Choroid plexus epithelial cell (primary cell): ENCODE measurements at places on chromosomes 12 and 14.

DNA sequence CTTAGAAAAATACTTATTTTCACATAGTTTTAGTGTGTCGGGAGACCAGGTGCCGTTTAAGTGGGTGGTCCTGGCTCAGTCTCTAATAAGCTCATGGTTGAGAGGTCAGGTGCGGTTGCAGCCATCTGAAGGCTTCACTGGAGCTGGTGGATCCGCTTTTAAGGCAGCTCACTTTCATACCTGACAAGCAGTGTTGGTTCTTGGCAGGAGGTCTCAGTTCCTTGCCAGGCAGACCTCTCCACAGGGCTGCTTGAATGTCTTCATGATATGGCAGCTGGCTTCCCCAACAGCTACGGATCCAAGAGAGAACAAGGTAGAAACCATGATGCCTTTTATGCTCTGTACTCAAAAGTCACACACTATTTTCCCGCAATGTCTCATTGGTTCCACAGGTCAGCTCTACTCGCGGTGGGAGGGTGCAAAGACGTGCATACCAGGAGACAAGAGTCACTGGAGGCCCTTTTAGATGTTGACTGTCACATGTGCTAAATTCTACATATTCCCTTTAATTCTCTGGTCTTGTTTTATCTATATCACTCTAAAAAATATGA lies 8.0 kb upstream of the ZDHHC17 start:
- DNase-seq = no peak

GRCh38 chr14:105474483-105475268 lies at the start of gene CRIP2:
TSS of gene CRIP2 (plus strand) at chr14:105474821. CDS start at chr14:105474863, 42 bp downstream.
- no peak for DNase-seq

DNA sequence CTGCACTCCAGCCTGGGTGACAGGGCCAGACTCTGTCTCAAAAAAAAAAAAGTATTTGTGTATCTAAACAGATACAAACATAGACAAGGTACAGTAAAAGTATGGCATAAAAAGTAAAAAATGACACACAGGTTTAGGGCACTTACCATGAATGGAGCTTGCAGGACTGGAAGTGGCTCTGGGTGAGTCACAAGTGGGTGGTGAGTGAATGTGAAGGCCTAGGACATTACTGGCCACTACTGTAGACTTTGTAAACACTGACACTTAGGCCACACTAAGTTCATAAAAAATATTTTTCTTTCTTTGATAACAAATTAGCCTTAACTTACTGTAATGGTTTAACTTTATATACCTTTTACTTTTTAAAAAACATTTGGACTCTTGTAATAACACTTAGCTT lies 38.0 kb upstream of the EIF5 start:
- DNase-seq = peak; percentile 24

- DNase-seq = no peak
These were observed 2.1 kb downstream of the PRPH start for GRCh38 chr12:49296836-49297694.

DNA sequence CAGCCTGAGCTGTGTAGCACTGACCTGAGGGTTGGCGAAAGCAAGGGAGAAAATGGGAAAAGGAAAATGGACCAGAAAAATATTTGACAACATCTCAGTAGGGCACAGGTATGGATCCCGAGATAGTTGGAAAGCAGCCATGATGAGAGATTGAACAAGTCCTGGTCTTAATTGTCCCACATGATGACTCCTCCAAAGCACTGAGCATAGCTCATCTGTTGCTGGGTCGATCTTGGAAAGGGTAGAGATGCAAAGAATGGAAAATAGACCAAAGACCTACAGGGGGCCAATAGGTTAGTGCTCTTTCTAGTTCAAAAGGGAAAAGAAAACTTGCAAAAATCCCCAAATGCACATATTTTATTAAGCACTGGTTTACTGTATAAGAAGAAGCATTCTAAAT lies 251.9 kb downstream of the SEC23A start:
- DNase-seq = no peak

DNA sequence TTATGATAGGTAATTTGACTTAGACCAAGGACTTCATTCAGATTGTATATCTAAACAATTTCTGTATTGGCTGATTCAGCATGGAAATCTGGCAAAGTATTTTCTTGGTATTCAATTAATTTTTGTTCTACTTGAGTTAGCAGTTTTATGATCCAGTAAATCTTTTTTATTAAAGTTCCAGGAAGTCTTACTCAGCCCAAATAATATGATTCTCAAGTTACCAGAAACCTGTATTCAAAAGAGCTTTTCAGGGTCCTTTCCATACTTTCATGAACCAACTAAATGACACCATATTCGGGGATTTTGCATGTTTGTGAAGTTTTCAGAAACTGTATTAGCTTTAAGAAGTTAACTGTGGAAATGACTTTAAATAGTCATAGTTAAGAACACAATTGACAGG lies 662.6 kb downstream of the LRFN5 start:
- no peak for DNase-seq

DNA sequence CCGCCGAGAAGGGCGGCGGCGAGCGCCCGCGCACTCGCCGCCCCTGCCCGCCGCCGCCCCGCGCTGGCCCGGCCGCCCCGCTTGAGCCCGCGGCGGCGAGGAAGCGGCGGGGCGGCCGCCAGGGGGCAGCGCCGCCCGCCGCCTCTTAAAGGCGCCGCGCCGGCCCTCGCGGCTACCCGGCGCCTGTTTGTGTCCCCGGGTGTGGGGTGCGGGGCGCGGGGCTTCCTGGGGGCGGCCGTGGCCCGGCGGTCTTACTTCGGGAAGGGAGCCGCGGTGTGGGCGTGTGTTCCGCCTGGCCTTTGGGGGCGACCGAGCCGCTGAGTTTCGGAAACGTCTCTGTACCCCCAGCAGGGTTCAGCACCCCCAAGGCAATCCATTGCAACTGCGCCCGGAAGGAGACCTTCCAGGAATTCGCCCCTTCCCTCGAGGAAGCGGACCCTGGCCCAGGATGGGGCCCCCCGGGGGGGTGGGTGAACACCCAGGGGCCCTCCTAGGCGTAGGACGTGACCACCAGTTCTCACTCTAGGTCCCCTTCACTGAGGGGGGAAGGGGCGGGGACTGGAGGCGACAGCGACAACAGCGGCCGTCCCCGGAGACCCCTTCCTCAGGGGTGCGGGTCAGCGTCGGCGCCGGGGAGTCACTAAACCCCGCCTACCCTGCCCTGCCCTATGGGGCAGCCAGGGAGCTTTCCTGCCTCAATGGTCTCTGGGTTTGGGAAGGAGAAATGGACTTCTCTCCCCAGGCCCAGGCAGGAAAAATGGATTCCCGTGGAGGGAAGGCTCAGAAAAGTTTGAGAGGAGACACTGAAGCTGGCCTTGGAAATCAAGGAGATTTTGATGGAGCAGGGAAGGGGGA lies at the start of gene ITPK1:
Gene ITPK1, minus strand, starts transcription at position 105 of the 855 bp plus-strand sequence. CDS start 762 bp downstream, outside the sequence.
- peak; percentile 42 for DNase-seq

- no peak for DNase-seq
These were observed 29.9 kb downstream of the PXN start for GRCh38 chr12:120235369-120236323.

DNA sequence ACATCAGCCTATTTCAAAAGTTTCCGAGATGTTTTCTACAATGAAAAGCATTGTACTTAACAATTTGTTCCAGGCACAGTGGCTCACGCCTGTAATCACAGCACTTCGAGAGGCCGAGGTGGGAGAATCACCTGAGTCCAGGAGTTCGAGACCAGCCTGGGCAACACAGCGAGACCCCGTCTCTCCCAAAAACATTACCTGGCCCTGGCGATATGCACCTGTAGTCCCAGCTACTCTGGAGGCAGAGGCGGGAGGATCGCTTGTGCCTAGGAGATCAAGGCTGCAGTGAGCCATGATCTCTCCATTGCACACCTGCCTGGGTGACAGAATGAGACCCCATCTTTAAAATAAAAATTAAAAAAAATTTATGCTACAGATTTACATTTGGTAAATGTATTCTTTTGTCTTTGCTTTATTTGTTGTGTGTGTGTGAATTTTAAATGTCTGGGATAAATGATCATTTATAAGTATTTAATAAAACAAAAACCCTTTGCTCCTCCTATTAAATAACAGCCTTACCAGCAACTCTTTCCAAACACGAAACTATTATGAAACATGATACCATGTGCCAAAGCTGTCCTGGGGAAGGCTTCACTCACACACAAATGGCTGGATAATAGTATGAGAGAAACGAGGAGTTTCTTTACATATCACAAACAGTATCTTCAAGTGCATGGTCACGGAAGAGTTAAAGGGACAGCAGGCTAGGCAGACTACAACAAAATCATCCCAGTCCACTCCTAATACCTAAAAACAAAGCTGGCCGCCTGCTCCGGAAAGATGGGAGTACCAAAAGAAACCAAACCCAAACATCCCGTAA lies 1.1 kb downstream of the ATXN3 start:
- peak; percentile 66 for DNase-seq

GRCh38 chr12:5748027-5748426 lies 197.0 kb downstream of the ANO2 start:
- DNase-seq = no peak
